ENCODE measurements at places on chromosomes 1 and 21.

GRCh38 chr1:238562341-238562740 lies 671.6 kb upstream of the ZP4 start:
- no peak for DNase-seq

DNA sequence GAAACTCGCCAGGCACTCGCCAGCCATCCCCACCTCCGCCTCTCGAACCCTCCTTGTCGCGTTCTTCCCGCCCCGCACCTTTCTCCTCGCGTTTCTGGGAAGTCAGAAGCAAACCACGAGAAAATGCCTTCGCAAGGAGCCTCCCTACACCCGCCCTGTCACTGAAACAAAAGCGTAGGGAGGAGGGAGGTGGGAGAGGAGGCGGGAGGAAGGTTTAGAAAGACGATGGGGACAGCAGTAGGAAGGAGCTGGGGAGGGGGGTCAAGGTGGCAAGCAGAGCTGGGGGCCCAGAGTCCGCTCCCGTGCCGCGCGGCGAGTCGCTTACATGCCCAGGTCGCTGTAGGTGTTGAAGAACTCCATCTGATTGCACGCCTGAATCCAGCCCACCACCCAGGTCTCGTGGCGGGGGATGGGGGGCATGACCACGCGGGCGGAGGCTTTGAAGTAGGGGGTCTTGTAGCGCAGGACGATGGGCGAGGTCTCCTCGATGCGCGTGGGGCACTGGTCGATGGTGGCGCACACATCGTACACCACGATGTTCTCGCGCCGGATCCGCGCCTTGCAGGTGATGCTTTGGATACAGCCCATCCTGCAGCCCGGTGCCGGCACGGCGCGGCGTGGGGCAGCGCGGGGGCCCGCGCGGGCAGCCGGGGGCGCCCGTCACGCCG lies 1.0 kb downstream of the FAM78B start:
- DNase-seq, result no peak

- DNase-seq, result no peak
These were observed 191.4 kb downstream of the DAB1 start for GRCh38 chr1:57232500-57232899.

DNA sequence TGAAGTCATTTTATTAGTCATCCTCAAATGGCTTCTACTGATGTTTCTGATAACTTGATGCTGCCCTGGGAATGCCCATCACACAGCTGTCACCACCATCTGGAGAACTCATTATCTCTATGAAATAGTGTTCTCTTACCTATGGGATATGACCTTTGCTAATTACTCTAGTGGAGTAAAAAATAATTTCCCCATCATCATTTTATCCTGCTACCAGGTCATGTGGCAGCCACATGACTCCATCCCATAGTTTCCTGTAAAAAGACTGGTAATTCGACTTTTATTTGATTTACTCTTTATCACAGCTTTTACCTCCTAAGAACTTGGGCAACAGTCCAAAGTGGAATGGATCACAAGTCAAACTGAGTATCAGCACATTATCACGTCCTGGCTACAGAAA lies 76.1 kb upstream of the USP25 start:
- no peak for DNase-seq

DNA sequence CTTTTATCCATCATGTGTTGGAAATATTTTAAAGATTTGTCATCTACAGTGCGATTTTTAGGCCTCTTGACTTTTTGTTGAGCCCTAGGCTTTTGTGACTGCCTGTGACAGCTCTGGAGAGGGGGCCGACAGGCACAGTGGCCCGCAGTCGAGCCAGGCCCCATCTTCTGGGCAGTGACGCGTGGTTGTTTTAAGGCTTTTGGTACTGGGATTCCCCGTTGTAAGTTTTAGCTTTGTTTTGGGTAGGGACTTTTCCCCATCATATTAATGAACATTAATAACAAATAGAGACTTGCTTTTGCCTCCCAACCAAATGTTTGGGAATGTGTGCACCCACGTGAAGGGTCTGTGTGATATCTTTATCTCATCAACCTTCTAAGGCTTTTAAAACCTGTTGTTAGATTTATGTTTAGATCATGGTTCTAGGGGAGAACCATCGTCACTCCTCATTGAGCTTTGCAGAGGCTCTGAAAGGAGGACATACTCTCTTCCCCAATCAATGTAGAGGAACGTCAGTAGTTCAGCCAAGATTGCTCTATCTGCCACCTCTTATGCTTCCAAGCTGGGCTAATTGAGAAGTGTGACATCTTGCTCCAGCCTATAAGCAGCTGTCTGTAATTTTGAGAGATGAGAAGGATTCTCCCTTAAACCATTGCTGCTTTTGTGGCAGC lies 34.6 kb downstream of the MAPKAPK2 start:
- no peak for DNase-seq

GRCh38 chr1:93716941-93717368 lies 35.3 kb upstream of the BCAR3 start:
- DNase-seq, result no peak

GRCh38 chr1:197467881-197468280 lies 199.8 kb downstream of the CRB1 start:
- DNase-seq, result no peak

Data from Panc1 (cell line).